GDM1 (cell line): ENCODE measurements at places on chromosomes 3 and 15.

DNA sequence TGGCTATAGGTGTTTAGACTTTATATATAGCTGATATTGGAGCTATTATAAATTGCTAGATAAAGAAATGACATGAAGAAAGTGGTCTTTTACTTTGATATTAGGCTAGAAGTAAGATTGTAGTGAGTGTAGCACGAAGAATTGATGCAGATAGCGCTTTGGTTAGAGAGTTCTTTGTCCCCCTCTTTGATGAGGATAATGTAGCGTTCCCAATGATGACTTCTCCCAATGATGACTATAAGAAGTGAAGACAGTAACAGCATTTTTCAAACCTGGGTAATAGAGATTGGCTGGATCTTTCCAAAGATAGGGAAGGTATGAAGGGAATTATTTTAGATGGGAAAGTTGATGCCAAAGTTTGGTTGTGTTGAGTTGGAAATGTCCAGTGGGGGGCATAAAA lies 4.3 kb downstream of the MINDY2 start:
- no peak for DNase-seq

- no peak for DNase-seq
These were observed 430 bp downstream of the SLCO2A1 start for GRCh38 chr3:134029256-134029733.

DNA sequence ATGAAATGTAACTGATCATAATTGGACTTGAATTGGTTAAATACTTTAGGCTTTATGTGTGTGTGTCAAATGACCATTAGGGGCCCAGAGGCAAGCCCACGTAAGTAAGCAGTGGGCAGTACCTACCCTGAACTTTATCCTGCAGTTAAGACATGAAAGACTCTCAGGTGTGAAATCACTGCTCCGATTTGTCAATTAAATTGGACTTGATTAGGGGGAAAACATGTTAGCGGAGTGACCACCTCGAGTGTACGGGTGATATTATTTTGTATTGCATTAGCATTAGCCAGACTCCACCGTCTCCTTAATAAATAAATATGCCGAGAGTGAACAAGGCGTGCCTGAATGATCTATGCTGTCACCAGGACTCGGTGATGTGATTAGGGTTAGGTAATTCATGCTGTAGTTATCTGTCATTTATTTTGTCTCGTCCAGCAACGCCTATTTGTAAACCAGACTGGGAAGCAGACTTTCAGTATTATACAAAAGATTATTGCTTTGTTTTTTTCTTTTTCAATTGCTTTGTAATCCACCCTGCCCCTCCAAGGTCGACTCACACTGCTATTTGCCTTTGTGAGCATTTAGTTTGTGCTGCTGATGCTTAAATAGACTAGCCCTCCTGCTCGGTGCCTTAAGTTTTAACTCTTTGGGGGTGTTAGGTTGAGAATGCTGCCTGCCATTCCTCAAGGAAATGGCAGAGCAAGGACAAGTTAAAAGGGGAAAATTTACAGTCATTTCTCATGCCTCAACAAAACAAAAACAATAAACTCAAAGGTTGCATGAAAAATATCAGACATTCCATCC lies 1.8 kb downstream of the RBMS3 start:
- DNase-seq: no peak

DNA sequence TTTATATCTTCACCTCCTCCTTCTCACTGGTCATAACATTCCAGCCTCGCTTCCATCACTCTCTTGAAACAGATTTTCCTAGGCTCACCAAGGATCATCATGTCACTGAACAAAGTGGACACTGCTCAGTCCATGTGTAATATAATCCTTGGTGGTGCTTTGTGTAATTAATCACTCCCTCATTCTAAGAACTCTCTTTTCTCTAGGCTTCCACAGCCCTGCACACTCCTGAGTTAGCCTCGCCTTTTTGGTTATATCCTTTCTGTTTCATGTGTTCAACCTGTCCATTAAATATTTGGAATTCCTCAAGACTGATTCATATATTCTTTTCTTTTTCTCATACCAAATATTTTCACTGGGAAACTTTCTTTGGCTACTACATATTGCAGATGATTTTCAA lies 440.8 kb downstream of the PYDC2 start:
- no peak for DNase-seq

GRCh38 chr15:60006203-60006862 lies 2.2 kb downstream of the FOXB1 start:
- DNase-seq: peak; percentile 71

GRCh38 chr3:179860275-179861107 lies 176.2 kb downstream of the PEX5L start:
- DNase-seq: no peak

GRCh38 chr3:147945968-147946519 lies 536.9 kb downstream of the ZIC1 start:
- DNase-seq: no peak

DNA sequence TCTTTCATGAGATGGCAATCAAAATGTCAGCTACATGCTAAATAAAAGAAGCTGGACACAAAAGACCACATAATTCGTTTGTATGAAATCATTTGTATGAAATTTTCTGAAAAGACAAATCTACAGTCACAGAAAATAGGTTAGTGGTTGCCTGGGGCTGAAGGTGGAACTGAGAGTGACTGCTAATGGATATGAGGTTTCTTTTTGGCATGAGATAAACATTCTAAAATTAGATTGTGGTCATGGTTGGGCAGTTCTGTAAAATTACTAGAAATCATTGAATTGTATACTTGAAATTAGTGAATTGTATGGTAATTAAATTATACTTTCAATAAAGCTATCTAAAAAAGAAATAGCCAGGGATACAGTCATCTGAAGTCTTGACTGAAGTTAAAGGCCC lies 2.7 kb upstream of the DMXL2 start:
- no peak for DNase-seq

- no peak for DNase-seq
These were observed 269.0 kb downstream of the ABHD5 start for GRCh38 chr3:43959498-43960447.

DNA sequence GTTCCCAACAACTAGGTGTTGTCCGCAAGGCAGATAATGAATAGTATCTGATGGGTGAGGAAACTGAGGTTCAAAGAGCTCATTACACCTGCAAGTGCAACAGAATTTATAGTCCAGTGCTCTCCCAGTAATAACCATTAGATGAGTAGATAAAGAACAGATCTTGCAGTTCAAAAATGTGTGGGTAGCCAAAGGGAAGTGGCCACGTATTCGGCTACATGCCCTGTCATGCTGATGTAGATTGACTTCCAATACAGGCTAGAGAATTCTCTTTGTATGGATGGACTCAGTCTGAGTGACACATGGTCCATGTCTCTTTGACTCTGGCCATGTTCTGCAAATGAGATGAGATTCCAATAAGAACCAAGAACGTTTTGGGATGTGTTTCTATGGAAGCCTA lies 187.9 kb upstream of the LPP start:
- no peak for DNase-seq

- DNase-seq: no peak
These were observed 489 bp upstream of the GALNT15 start for GRCh38 chr3:16174026-16174355.

DNA sequence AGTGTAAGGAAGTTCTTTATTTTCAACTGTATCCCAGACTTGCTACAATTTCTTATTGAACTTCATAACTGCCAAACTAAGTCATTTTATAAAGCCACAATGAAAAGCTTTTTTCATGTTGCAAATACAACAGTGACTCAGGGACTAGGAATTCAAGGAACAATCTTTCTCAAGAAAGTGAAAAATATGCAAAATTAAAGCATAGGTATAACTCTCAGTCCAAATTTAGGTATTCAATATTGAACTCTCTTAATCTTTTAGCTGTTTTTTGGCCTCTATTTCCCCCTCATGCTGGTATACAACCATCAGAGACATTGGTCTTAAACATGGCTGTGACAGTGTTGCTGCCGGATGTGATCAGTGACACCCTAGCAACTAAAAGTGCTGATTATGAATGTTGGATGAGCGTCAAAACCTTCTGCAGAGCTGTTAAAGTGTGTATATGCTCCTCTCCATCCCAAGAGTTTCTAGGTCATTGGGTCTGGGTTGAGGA lies 476.9 kb downstream of the ZNF385D start:
- no peak for DNase-seq

GRCh38 chr3:12042638-12043037 lies 38.5 kb downstream of the SYN2 start:
- DNase-seq: no peak

GRCh38 chr15:25993506-25993905 lies 130.4 kb upstream of the ATP10A start:
- no peak for DNase-seq

- peak; percentile 2 for DNase-seq
These were observed 11.7 kb upstream of the ADAMTS17 start for GRCh38 chr15:100353449-100353848.

GRCh38 chr3:186922790-186923189 lies 7.5 kb upstream of the ST6GAL1 start:
- no peak for DNase-seq

DNA sequence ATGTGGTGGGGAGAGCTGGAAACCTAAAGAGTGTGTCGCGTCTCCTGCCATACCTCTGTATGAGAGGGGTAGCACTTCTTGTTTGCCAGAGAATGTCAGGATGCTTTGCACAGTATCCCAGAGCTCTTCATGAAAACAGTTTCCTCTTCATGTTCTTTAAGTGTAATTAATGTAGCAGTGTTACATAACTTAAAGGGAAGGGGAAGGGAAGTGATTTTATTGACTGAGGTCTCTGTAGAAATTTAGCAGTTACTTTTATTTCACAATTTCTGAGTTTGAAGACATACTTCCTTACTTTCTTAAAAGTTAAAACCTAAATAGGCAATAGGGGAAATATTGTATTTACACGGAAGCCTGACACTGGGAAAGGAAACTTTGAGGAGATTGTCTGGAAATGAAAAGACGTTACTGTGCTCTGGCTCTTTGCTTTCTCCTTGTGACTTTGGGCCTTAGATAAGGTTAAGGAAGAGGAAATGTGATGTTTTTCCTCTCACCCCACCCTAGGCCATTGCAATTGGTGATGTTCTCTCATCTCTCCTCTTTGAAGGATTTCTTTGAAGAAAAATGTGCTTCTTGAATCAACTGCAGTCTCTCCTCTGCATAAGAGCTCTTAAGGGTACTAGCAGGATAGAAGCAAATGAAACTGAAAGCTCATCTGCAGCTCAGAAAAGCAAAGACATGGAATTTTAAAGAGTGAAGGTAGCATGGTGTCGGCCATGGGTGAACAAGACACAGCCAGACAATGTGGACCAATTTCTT lies 6.0 kb downstream of the NXPE3 start:
- no peak for DNase-seq

GRCh38 chr3:87126321-87126720 lies 100.8 kb upstream of the CHMP2B start:
- no peak for DNase-seq

- peak; percentile 49 for DNase-seq
These were observed 105.9 kb downstream of the KCNH8 start for GRCh38 chr3:19254189-19254588.

GRCh38 chr15:29143909-29144635 lies 125.5 kb downstream of the NSMCE3 start:
- DNase-seq: no peak

GRCh38 chr3:186939536-186939935 lies 9.2 kb downstream of the ST6GAL1 start:
- no peak for DNase-seq

- DNase-seq: no peak
These were observed 309.9 kb upstream of the SATB1 start for GRCh38 chr3:18735005-18735404.

GRCh38 chr3:192645437-192645836 lies 81.9 kb downstream of the FGF12 start:
- DNase-seq: no peak

DNA sequence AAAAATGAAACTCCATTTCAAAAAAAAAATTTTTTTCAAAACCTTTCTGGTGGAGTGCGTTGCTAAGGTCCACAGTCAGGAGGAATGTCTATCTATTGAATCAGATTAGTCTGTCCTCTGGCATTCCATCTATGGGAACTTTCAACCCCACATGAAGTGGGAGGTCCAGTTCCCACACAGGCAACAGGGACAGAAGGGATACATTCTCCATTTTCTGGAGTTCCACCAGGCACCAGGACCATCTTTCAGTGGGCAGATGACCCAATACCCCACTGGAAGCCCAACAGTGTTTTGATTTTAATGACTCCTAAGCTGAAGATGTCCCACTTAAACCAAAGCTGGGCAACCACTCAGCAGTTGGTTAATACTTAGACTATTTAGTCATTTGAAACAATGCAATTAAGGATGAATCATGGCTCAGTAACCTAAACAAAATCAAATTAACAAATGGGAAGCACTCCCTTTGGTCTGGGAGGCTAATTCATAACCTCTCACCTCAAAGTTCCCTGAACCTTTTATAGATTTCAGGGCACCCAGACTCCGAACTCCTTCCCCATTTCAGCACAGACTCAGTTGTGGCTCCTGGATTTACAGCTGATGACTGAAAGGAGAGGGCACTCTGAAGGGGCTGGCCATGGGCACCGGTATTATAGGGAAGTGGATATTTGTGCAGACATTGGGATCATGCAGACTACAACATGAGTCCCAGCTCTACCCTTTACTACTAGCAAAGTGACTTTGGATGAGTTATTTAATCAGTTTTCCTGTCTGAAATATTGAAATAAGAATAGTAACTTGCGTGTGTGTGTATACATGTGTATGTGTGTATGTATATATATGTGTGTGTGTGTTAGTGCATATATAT lies 264.3 kb upstream of the LRTM1 start:
- no peak for DNase-seq

GRCh38 chr3:140160553-140160952 lies 225.6 kb downstream of the CLSTN2 start:
- no peak for DNase-seq

- DNase-seq: no peak
These were observed 2.9 kb downstream of the THBS1 start for GRCh38 chr15:39583596-39584265.

GRCh38 chr15:64249406-64249805 lies 86.6 kb upstream of the PPIB start:
- no peak for DNase-seq

- DNase-seq: no peak
These were observed 198.7 kb downstream of the CNTN3 start for GRCh38 chr3:74415731-74416130.

GRCh38 chr3:146390957-146391356 lies 78.4 kb downstream of the PLSCR2 start:
- DNase-seq: no peak

- DNase-seq: no peak
These were observed 1.7 kb downstream of the RORA start for GRCh38 chr15:61227269-61227949.

DNA sequence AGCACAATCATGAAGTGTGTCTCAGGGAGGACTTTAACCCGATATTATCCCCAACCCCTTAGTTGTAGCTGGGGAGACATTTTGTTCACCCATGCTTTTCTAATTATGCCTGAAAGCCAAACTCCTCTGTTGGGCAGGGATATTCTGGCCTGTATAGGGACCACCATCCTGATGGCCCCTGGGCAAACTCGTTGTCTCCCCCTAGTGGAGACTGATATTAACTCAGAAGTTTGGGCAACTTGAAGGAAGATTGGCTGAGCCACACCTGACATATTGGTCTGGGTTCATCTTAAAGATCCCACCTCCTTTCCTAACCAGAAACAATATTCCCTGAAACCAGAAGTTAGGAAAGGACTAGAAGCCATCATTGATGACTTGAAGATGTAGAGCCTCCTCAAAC lies 42.3 kb downstream of the TM4SF18 start:
- DNase-seq: no peak

GRCh38 chr3:148030975-148031374 lies 621.8 kb downstream of the ZIC1 start:
- no peak for DNase-seq

GRCh38 chr15:29529043-29529442 lies 259.4 kb upstream of the NSMCE3 start:
- no peak for DNase-seq
